ENCODE measurements at places on chromosomes 1 and 21.

DNA sequence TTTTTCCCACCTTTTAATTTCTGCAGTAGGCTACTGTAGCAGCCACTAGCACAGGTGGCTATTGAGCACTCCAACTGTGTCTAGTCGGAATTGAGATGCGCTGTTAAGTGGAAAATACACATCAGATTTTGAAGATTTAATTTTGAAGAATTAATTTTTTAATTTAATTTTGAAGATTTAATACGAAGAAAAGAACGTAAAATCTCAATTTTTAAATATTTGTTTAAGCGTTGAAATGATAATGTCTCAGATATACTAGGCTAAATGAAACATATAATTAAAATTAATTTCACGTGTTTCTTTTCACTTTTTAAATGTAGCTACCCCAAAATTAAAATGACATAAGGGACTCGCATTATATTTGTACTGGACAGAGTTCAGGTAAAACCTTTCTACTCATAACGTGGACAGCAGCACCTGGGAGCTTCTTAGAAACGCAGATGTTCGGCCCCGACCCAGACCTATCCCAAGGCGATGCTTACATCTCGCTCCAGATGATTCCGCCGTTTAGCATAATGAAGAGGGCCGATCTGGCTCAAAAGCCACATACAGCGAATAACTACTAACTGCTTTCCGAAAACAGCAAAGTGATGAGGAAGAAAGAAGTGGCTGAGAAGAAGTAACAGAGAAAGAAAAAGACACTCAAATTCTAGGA lies 717 bp downstream of the CRYZL1 start:
- DNase-seq, result no peak

DNA sequence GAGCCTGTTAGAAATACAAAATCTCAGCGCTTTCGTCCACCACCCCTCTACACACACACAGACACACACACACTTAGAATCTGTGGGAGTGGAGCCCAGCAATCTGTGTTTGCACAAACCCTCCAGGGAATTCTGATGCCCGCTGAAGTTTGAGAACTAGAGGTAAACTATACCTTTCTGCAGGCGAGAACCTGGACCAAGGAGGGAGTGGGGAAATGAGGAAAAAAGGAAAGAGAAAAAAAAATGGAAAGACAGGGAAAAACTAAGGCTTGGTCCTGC lies 468 bp upstream of the NIBAN1 start:
- DNase-seq, result no peak

GRCh38 chr1:182699393-182700350 lies 15.3 kb upstream of the RGS8 start:
- DNase-seq, result no peak

DNA sequence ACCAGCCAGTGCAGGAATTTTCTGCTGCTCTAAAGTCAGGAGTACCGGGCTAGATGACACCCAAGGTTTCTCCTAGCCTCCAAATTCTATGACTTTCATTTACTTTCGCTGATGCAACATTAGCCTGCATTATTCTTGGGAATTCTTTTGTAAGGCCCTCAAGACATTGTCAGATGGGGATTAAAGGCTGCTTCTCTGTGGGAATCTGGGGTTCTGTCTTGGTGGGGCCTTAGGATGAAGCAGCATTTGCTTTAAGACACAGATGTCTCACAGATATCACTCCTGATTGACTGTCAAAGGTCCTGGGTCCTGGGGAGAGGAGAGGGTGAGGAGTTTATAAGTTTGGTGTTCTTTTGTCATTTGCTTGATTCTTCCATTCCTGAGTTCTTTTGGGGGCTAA lies 11.6 kb downstream of the PKP1 start:
- DNase-seq, result no peak

GRCh38 chr1:48572646-48573258 lies 100.7 kb upstream of the SPATA6 start:
- no peak for DNase-seq

GRCh38 chr1:20361805-20362381 lies 71.2 kb downstream of the VWA5B1 start:
- DNase-seq, result no peak

GRCh38 chr1:44262816-44263567 lies 49.7 kb downstream of the DMAP1 start:
- DNase-seq, result no peak

DNA sequence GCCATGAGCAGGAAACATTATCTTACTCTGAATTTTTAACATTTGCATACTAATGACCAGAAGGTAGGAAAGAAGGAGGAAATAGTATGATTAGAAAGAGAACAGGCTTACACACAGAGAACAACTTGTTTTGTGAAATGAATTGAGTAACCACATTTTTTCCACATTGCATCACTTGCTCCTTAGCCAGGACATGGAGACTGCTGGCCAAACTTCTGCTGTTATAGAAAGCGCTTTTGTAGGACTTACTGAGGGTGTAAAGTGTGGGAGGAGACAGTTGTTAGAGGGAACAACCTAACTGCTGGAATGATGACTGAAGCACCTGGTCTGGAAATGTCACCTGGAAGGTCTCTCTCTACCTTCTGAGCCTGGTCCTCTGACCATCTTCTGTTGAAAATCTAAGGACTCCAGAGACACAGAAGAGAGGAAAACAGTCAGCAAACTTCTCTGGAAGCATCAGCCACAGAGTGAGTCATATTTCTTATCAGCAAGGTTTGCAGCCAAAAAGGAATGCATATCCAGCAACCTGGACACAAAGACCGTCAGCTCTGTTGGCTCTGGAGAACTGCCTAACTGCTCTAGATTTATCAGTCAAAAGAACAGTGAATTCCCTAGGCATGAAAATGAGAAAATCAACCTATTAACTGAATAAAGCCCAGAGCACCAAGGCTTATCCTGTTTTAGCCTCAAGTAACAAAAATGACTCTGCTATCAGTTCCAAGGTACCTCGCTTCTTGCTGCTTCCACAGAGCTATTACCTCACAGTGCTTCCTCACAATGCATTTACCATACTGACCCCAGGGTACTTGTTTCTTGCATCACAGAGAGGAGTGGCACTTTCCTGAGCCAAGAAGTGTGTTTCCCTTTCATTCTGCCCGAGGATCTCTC lies 88.0 kb upstream of the SLFNL1 start:
- DNase-seq, result no peak

GRCh38 chr1:43233631-43234030 lies 36.2 kb upstream of the TMEM125 start:
- DNase-seq, result no peak

DNA sequence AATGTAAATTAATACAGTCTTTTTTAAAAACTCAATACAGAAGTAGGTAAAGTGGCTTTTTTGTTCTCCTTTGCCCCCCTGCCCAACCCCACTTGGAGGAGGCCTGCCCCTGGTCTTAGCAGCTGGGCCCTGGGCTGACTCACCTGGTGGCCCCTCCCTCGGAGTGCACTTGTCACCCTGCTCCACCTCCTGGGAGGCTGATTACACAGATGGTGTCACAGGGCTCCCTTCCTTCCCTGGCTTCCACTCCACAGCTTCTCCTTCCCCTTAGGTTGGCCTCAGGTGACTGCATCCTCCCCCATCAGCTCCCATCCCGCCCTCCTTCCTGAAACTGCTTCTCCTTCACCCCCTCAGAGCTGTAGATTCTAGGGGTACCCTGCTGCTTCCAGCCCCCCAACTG lies 11.7 kb upstream of the CAPN9 start:
- no peak for DNase-seq

DNA sequence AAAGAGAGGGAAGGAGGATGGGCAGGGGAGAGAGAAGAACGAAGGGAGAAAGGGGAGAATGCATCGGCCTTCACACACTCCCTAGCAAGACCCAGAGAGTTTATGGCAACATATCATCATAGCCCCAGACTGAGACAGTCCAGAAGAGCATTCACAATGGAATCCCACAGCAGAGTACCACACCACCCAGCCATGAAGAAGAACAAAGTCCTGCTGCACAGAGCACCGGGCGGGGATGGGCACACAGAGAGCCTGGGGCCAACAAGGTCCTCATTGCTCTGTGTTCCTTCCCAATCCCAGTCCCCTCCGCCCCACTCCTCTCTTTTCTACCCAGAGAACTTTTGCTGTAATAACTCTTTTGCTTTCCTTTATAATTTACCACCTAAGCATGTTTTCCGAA lies 118.1 kb upstream of the TMPRSS2 start:
- no peak for DNase-seq

DNA sequence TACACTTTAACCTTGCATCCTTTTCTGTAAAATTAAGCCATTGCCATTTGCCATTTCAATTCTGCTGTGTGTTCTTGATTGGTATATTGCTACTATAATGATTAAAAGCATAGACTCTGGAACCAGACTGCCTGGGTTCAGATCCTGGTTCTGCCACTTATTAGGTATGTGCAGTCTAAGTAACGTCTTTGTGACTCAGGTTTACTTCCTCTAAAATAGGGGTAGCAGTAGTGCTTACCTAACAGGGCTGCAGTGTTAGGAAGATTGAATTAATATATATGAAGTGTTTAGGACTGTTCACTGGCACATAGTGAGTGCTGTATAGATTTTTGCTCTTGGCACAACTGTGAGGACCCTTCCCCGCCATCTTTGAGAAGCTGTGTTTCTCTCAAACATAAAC lies 4.4 kb downstream of the CDC42 start:
- no peak for DNase-seq

DNA sequence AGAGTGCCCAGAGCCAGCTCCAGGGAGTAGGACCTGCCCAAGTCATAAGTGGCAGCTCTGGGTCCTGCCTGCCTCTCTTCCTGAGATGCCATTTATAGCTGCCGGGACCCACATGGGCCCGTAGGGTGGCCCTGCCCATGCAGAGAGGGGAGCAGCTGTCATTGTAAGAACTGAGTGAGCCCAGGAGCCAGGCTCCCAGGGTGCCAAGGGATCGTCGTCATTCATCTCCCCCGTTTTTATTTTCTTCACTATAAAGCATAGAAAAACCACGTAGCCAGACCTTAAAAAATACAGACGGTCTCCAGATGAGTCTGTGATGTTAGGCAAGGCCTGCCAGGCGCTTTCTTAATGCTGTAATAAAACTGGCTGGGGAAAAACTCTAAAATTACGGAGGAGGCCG lies 90.7 kb downstream of the IGSF21 start:
- DNase-seq, result no peak

GRCh38 chr1:116825207-116825719 lies 71.0 kb downstream of the CD2 start:
- no peak for DNase-seq

DNA sequence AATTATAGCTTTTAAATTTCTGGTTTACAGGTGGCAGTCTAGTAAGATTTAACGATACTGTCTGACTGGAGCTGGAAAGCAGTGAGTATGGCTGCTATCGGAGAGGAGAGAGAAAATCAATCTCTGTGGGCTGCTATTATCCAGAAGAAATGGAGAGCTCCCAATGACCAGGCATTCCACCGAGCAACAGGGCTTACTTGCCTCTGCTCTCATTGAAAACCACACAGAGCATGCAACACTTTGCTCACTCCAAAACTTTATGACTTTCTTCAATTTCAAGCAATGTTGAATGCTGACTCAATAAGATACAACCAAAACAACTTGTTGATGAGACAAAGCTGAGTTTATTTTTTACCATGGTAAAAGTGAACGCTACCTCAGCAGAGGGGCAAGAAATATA lies 337.0 kb upstream of the NCAM2 start:
- no peak for DNase-seq

DNA sequence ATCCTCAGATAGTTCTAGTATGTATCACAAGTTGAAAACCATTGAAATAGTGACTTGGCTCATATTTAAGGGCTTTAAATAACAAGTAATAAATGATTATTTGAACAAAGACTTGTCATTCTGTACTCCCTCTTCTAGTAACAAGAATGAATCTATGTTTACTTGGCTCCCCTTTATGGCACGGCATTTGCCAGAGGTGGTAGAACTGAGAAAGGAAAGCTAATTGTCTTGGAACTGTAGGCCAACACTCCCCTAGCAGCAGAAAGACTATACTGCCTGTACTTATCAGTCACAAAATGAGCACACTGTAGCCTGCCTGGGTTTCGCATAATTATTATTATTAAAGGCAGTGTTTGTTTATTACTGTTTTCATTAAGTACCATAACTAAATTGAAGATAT lies 29.6 kb upstream of the SMYD2 start:
- no peak for DNase-seq

DNA sequence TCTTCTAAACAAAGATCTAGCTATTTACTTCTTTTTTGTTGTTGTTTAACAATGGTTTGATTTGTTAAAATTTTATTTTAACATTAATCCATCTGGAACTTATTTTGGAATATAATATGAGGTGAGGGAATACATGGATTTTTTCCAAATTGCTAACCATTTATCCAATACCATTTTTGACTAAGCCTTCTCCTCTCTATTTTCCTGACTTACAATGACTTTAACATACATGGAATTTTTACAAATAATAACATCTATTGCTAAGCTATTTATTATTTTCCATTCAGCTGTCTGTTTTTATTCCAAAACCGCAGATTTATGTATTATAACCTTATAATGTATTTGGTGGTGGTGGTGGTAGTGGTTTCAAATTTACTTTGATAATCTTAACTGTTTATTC lies 420.3 kb upstream of the ADGRL2 start:
- DNase-seq, result no peak

GRCh38 chr1:192059407-192059806 lies 98.9 kb upstream of the RGS18 start:
- DNase-seq, result no peak

- DNase-seq, result no peak
Measured at GRCh38 chr1:94142583-94142982, 21.6 kb upstream of the ABCA4 start.

- DNase-seq, result no peak
Measured at GRCh38 chr1:30684259-30684658, 39.1 kb downstream of the MATN1 start.

- DNase-seq, result no peak
Measured at GRCh38 chr1:64469116-64469976, 583 bp upstream of the CACHD1 start.

GRCh38 chr1:222896630-222897526 lies 82.0 kb downstream of the DISP1 start:
- no peak for DNase-seq

DNA sequence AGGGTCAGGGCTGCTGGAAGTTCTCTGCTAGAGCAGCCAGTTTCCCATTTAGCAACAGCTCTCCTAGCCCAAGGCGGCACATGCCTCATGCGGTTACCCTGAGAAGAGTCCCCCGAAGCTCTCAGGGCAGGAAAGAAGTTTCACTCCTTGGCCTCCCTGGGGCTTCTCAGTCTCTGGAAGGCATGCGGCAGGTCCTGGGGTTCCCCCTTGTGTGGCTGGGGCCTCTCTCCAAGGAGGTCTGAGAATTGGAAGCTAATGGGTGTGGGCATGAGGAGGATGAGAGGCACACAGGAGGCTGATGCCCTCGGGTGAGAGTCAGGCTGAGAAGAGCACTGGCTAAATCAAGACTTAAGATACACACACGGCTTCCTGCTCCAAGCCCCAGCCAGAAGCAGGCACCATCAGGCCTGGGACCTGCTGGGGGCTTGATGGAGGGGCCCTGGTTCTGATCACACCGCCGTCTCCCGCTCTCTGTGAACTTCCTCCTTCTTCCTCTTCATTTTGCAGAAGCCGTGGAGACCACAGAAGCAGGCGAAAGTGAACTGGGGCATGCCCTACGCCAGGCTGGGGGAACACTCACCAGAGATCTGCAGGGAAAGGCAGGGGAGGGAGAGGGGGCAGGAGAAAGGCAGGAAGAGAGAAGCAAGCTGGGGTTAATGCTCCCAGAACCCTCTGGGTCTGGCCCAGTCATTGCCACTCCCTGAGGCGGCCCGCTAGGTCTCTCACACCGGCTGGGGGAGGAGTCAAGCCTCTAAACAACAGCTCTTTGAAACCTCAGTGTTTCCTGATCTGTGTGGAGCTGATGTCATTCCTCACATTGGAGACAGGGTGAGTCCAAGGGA lies 15.1 kb downstream of the BLACAT1 start:
- DNase-seq, result peak; percentile 13

GRCh38 chr21:35506352-35506751 lies 457.2 kb upstream of the RUNX1 start:
- DNase-seq, result no peak

Data from stimulated activated CD8-positive, alpha-beta memory T cell treated with anti-CD3 and anti-CD28 coated beads, Interleukin-7, amount 100 ng/mL, for 1 hour (primary cell).